ENCODE measurements at places on chromosomes 3 and 15.

DNA sequence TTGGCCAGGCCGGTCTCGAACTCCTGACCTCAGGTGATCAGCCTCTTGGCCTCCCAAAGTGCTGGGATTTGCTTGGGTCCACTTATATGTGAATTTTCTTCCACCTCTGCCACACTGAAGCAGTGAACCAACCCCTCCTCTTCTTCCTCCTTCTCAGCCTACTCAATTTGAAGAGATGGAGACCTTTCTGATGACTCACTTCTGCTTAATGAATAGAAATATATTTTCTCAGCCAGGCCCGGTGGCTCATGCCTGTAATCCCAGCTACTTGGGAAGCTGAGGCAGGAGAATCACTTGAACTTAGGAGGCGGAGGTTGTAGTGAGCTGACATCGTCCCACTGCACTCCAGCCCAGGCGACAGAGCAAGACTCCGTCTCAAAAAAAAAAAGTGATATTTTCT is 46.8 kb upstream of the GATM start:
- DNase-seq, result no peak

DNA sequence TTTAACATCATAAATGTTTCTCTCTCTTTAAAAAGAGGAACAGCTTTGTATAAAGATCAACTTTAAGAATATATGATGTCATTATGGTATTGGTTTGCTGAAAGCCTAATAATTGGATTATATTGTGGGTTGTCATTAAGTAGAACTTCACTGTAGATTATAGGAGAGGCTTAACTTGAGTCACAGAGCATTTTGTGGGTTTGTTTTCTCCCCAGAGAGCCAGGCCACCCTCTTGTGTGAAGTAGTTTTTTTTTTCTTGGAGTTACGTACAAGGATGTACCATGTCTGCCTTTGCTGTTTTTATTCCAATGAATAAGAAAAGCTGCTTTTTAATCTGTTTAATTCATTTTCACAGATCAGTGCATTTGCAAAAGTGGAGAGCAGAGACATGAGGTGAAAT is 354.8 kb upstream of the TBL1XR1 start:
- no peak for DNase-seq

DNA sequence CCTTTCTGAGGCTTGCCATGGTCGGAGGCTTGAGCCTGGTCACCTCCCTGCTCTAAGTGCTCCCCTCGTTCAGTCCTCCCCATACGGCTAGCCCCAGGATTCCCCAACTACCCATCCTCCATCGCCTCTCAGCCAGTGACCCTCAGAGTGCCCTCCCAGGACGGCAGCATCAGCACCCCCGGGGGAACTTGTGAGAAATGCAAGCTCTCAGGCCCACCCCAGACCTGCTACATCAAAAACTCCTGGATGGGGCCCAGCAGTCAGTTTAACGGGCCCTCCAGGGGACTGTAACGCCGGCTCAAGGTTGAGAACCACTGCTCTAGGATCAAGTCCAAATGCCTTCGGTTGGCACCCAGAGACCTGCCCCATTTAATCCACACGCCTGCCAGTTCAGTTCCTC is 6.9 kb downstream of the ADAMTS17 start:
- no peak for DNase-seq

- DNase-seq, result no peak
Measured at GRCh38 chr15:76674883-76675282, 230.3 kb downstream of the SCAPER start.

DNA sequence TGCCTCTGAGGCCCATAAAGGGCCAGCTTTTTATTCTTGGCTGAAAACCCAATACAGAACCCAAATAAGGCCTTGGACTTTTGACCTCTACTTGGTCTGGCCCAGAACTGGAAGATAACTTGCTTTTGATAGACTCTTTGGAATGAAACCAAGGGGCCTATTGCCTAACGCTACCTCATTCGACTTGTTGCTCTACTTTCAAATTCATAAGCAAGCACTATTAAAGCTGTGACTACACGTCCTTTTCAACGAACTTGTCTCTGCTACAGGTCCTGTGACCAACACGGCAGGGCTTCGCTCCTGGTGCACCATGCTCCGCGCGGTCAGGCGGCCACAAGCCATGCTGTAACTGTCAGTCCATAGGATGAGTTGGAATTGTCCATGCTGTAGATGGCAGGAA is 385.4 kb downstream of the MFSD1 start:
- no peak for DNase-seq

DNA sequence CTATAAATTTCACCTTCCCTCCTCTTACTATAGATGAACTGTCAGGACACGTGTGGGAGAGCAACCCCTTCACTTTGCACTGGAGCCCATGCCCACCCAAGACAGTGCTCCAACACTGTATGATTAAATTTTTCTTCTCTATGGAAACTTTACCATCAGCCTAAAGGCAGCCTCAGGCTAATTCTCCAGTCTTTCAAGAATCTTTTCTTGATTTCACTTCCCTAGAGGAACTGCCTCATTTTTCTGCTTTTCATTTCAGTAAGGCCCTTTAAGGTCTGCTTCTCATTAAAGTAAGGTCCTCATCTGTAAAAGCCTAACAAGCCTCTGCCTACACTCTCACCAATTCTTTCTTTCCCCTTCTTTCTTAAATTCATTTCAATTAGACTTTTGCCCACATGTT is 137.3 kb downstream of the KCNMB2 start:
- no peak for DNase-seq

DNA sequence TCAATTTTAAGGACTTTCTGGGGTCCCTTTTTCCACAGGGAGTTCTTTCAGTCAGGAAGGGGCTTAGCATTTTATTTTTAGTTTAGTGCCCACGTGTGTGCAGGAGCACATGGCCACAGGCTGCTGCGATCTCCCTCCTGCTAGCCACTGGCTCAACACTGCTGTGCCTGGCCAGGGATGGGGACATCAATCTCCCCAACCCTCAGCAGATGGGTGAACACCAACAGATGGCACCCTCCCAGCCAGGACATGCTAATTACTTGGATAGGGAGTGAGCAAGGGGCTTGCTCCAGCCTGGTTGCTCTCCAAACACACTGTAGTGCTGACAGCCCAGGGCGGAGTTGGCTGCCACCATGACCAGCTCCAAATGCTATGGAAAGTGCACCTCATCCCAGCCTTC is 7.4 kb upstream of the RIOX2 start:
- no peak for DNase-seq

DNA sequence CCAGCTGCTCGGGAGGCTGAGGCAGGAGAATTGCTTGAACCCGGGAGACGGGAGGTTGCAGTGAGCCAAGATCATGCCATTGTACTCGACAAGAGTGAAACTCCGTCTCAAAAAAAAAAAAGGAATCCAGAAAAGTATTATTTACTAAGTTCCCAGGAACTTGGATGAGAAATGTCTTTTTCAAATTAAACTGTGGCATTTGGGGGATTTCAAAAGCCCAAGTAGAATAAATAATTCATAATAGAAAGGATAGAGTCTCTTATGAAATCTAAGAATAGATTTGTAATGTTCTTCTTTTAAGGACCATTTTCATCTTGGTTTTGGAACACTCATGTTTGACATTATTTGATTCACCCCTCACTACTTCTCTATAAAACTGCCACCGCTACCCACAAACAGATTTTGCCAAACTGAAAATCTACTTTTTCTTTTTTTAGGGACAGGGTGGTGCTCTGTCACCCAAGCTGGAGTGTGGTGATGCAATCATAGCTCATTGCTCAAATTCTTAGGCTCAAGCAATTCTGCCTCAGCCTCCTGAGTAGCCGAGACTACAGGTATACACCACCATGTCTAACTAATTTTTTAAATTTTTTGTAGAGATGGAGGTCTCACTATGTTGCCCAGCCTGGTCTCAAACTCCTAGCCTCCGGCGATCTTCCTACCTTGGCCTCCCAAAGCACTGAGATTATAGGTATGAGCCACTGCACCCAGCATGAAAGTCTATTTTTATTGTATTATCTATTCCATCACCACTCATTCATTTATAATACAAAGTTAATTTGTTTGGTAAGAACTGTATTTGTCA is 99.3 kb downstream of the SENP2 start:
- no peak for DNase-seq

DNA sequence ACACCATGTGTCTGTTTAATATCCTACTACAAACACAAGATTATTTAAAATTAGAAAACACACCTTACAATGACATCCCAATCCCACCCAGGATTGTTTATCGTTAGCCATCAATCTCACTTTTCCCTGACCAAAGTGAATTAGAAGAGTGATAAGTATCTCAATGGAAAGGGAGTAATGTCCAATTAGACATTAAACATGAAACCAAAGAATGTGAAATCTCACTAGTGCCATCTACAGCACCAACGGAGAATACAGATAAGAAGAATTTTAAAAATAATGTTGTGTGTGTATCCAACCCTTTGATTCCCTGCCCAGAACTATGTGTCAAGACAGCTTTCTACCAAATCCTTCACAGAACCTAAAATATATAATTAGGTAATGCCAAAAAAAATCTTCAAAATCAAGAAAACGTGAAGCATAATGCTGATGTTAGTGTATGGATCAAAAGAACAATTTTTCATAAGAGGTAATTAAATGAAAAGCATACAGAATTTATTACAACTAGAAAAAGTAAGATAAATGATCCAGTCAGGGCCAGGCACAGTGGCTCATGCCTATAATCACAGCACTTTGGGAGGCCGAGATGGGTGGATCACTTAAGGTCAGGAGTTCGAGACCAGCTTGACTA is 64.2 kb downstream of the SCAPER start:
- DNase-seq, result no peak

DNA sequence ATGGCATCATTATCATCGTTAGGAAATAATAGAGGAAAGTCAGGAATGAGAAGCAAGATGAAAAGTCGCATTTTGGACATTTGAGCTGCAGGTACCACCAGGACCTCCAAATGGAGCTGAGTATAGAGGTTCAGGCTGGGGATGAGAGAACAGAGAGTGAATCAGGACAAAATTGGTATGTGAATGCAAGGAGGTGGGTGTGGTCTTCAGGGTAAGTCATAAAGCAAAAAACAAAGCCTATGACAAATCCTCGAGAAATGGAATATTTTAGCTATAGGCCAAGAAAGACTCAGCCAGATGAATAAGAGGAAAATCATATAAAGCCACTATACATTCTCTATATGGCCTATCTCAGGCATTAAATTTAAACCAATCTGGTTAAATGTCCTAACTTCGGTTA is 841.3 kb downstream of the ROBO1 start:
- DNase-seq, result no peak

GRCh38 chr3:13575459-13576061 is 26.6 kb downstream of the FBLN2 start:
- no peak for DNase-seq

DNA sequence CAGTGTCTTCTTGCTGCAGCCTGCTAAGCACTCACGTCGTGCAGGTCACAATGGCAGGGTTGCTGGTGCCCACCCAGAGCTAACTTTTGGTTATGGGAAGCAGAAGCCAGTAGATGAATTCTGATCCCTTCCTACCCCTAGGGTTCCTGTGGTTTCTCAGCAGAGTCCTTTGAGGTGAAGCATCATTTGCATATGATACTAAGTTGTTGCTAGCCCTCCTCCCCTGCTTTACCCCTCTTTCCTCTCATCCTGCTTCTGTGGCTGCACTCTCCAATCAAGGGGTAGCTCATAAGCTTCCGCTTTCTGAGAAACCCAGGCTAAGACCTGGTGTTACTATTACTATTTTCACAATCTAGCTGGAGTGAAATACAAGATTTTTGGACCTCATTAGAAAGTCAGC is 22.1 kb upstream of the HEG1 start:
- no peak for DNase-seq

- no peak for DNase-seq
Measured at GRCh38 chr15:44009038-44009437, 182.2 kb downstream of the WDR76 start.

- no peak for DNase-seq
Measured at GRCh38 chr3:194572143-194572789, 61.0 kb downstream of the TMEM44 start.

DNA sequence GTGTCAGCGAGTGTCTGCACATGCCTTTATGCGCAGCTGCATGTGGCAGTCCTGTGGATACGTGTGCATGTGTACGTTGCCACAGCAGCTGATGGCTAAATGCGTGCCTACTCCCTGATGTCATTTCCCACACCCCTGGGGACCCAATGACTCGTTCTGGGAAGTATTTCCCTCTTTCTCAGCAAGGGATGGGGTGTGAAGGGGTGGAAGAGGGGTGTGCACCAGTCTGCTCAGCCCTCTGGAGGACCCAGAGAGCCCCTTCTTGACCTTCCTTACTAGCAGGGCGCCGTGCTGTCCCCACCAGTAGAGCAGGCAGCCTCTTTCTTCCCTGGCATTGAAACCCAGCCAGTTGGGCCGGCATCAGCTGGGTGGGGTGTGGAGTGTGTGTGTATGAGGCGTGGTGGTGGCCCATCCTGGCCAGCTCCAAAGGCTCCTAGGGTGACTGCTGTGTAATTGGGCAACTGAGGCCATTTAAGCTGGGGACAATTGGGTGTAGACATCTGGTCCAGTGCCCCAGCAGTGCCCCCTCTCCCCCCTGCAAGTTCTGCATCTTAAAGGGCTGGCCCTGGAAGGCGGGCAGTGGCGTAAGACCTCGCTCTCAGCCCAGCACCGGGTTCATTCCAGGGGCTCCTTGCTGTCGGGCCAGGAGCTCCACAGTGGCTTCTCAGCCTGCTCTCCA is 19.2 kb downstream of the SNX33 start:
- no peak for DNase-seq

DNA sequence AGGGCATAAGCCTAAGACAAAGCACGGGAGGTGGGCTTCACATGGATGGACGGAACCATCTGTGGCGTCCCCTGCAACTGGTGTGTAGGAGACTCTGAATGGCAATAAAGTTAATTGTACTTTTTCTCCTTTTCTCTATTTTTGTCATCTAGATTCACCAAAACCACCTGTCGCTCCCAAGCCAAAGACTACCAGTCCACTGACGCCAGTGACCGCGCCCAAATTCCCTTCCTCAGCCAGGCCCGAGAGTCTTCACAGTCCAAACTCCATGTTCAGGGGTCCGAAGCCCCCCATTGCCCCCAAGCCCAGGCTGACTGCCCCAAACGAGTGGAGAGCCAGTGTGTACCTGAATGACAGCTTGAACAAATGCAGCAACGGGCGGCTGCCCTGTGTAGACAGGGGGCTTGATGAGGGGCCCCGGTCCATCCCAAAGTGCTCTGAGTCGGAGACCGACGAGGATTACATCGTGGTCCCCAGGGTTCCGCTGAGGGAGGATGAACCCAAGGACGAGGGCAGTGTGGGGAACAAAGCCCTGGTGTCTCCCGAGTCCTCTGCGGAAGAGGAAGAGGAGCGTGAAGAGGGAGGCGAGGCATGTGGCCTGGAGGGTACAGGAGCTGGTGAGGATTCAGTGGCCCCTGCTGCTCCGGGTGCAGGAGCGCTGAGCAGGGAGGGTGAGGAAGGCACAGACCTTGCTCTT is at the start of gene FGD5:
Gene FGD5, plus strand, starts transcription at position 159 of the 697 bp plus-strand sequence. Its CDS starts 110 bp downstream, at position 269.
- no peak for DNase-seq

DNA sequence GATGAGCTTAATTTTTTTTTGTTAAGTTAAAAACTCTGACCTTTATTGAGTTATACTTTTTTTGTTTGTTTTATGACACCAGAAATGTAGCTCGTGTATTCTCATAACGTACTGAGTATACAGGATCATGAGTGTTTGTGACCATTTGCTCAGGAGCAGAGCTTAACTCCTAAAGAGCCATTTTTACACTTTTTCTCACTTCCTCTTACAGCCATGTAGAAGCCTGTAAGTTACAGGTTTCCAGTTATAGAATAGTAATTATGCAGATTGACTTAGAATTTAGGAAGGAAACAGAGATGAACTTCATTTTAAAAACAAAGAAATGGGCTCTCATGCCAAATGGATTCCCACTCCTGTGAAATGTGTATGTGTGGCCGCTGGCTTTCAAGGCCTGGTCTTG is 151.7 kb downstream of the MCTP2 start:
- no peak for DNase-seq

- DNase-seq, result no peak
Measured at GRCh38 chr3:142210608-142211007, 14.8 kb downstream of the GK5 start.
